Heart right ventricle (tissue), 16 donors: ENCODE measurements at places on chromosomes 7 and 10. TPM values are rescaled to one million over a fixed set of nuclear protein-coding genes. Genes with fewer than 3 reads are reported as not detected.

DNA sequence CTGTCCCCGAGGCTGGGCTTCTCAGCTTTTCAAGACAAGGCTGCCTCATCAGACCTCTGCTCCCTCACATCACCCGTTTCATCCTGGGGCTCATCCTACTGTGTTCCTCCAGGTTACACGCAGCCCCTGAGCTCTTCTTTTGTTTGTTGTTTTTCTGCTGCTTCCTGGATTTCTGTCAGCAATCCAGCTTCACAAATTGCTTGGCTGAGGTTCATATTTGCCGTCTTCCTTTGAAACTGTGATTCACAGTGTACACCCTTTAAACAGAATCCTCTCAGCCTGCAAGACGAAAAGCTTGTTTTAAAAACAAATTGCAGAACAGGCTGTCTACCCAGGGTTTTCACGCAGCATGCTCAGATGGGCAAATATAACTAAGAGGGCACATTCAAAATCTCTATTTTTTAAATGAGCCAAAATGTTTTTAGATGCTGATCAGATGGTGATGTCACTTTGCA, 39.1 kb upstream of the PARD3 start:
- no peak for DNase-seq

GRCh38 chr10:32337350-32337749, 9.6 kb downstream of the EPC1 start:
- no peak for DNase-seq

- no peak for DNase-seq
These were observed 167.9 kb downstream of the PARD3 start for GRCh38 chr10:34647160-34647559.

GRCh38 chr10:34624323-34625153, 190.6 kb downstream of the PARD3 start:
- DNase-seq, result no peak

The MMD2 gene
- total RNA-seq, result not detected

The TRIM74 gene
- not detected for total RNA-seq
